Kidney capillary endothelial cell (primary cell): ENCODE measurements at places on chromosomes 16 and 17.
A peak's percentile ranks its signal among the peaks of the same experiment; 100 is the strongest.

- no peak for DNase-seq
These were observed 116.8 kb downstream of the CDYL2 start for GRCh38 chr16:80687606-80688005.

- DNase-seq = no peak
These were observed 48.3 kb upstream of the HAPSTR1 start for GRCh38 chr16:9042964-9043680.

DNA sequence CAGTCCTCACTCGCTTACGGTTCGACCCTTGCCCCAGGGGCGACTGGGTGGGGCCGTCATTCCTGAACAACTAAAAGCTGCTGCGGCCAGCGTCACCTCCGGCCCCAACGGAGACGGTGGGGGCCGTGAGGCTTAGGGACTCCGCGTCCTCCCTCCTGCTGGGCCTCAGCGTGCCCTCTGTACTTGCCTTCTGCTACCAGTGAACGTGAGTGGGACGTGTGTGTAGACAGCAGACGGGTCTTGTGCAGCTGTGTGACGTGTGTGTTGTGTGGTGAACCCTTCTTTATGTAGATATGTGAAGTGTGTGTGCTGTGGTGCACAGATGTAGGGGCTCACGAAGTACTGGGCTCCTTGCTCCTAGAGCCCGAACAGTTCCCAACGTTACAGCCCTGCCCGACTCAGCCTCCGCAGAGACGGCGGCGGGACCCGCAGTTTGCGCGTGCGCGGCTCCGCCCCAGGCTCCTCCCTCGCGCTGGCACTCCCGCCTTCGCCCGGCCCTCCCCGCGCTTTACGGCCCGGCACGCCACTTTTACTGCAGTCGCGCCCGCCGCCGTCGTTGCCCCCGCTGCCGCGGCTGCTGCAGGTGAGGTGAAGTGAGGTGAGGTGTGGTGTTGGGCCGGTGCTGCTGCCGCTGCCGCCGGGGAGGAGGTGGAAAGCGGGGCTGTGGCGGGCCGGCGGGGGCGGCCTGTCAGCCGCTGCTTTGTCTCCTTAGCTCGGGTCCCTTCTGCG is at the start of gene PHAF1:
Gene PHAF1 (plus strand): TSS at position 535 of the 729 bp plus-strand sequence. CDS start 235 bp downstream, outside the sequence.
- peak; percentile 89 for DNase-seq

GRCh38 chr17:27951872-27952271 is 58.7 kb upstream of the LYRM9 start:
- DNase-seq = no peak

- no peak for DNase-seq
These were observed 19.6 kb downstream of the MVP start for GRCh38 chr16:29839822-29840221.

DNA sequence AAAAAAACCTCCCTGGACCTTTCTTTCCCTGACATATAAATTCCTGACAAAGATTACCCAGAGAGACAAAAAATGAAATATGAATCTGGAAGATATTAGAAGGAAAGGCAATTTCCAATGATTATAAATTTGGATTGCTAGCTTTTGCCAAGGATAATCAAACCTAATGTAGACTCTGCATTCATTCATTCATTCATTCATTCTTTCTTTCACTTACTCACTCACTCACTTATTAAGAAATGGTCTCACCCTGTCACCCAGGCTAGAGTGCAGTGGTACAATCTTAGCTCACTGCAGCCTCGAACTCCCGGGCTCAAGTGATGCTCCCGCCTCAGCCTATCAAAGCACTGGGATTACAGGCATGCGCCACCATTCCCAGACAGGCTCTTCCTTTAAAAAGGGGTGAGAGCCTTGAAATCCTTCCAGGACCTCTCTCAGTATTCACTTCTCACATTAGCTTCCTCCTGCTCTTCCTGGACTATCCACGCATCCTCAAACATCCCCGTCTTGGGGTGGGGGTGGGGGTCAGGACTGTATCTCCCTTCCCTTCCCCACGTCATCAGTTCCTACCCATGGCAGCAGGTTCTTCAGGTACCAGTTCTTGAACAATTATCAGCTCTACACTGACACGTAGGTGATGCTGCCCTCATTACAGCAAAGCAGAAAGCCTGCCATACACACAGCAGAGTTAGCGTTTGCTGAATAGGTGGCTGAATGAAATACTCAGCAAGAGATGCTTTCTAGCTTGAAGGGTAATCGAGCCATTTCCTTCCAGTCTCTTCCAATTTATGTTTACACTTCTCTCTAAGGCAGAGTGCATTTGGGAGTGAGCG is 19.8 kb downstream of the PRPSAP1 start:
- no peak for DNase-seq

DNA sequence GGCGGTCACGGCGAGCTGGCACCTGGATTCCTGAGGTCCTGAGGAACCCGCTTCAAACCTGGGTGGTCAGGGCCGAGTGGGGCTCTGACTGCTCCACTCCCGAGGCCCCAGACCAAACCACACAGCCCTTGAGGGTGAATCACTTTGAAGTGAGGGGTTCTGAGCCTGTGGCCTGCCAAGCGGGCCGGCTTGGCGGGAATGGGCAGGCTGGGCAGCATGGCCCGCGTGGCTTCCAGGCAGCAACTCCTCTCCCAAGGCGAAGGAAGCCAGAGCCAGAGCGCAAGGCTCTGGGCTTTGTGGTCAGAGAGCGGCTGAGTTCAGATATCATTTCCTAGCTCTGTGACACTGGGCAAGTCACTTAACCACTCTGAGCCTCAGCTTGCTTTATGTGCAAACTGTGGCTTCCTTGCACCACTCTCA is 42.7 kb downstream of the CMIP start:
- no peak for DNase-seq

GRCh38 chr17:39239640-39240314 is 14.0 kb upstream of the STAC2 start:
- no peak for DNase-seq

DNA sequence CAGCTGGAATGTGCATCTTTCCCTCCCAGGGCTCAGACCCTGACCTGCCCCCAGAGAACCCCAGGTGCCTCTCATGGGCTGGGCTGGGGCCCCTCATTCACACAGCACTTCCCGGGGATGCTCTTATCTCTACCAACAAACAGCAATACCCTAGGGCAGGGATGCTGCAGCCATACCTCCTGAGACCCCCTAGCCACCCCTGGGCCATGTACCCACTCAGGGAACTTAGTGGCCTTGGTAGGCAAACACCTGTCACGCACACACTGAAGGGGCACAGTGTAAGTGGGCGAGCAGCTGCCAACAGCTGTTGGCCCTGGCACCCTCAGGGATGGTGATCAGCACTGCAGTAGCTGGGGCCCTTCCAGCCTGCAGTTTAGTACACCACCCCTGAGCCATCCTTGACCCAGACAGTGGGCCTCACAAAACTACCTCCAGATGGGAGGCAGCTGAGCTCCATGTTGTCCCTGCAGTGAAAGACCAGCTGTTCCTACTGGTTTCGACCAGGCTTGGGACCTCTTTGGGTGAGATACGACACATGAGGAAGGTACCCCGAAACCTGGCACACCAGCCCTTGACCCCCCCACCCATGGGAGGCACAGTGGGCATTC is 1723.6 kb downstream of the TP53TG3F start:
- DNase-seq = no peak

- DNase-seq = no peak
These were observed 20.9 kb upstream of the PPM1D start for GRCh38 chr17:60579090-60579489.

GRCh38 chr17:5413682-5414081 is 5.8 kb downstream of the NUP88 start:
- DNase-seq = peak; percentile 14

DNA sequence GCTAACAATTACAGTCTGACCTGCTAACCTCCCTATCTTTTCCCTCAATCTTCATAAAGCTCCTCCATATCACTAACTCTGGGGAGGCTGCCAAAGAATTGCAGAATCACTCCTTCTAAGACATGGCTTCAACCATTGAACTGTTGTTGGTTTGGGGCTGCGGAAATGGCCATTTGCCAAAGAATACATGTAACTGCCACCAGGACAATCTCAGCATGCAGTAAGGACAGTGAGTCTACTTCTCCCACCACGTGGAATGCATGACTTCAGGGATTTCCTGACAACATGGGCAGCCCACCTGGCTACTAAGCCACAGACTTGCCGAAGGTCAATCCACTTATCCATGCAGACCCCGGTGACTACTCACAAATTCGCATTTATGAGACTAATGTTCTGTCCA is 104.3 kb upstream of the NUDT7 start:
- no peak for DNase-seq

GRCh38 chr17:42553161-42553818 is 567 bp downstream of the HSD17B1 start:
- no peak for DNase-seq

- no peak for DNase-seq
These were observed 9.1 kb downstream of the ATP2A3 start for GRCh38 chr17:3954976-3955672.

DNA sequence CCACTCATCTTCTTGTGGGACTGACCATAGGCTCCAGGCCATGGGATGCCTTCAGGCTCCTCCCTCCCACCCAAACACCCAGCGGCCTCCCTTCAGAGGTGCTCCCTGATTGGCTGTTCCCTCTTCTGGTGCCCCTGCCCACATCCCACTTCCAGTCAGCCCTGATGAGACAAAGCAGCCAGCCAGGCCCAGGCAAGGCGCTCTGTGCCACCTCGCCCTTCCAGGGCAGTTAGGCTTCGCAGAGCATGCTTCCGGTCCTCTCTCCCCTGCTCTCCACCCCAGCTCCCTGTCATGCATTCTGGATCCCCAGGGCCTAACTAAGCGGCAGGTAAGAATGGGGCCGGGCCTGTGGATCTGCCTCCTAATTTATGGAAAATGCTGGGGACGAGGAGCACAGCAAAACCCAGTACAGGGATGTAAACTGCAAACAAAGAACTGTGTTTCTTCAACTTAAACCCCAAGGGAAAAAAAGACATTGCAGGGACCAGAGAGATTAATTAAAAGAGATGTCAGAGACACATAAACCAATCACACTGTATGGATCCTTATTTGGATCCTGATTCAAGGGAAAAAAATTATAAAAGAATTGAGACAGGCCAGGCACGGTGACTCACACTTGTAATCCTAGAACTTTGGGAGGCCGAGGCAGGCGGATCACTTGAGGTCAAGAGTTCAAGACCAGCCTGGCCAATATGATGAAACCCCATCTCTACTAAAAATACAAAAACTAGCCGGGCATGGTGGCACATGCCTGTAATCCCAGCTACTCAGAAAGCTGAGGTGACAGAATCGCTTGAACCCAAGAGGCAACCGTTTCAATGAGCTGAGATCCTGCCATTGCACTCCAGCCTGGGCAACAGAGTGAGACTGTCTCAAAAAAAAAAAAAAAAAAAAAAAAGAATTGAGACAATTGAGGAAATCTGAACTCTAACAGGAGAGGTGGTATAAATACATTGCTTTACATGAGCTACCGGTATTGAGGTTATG is 26.0 kb downstream of the ZDHHC7 start:
- no peak for DNase-seq

DNA sequence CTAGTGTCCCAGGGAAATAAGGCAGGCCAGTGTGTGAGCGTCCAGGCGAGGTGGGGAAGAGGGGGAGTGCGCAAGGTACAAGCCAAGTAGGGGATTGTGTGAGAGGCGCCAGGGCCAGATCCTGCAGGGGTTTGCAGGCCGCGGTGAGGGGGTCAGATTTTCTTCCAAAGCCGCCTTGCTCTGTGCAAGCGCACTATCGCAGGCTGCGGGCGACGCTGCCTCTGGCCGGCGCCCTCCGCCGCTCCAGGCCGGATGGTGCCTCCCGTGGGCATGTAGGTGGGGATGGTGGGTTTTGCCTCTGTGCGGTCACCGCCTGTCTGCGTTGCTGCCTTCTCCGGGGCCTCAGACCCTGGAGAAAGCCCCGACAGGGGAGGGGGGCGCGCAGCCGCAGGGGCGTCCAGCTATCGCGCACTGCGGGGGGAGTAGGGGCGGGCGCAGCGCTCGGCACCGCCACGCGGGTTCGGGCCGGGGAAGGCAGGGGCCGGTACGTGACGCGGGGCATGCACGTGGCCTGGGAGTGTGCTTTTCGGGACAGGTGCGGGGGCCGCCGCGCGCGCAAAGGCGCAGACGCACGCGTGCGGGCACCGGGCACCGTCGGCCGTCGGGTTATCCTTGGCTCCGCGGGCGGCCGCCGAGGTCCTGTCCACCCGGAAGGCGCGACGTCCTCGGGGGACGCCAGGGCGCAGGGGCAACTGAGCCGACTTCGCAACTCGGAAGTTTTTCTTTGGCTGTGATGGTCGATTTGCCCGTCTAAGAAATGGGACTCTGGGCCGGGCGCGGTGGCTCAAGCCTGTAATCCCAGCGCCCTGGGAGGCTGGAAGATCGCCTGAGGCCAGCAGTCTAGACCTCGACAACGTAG is 1.1 kb upstream of the HAPSTR1 start:
- no peak for DNase-seq

DNA sequence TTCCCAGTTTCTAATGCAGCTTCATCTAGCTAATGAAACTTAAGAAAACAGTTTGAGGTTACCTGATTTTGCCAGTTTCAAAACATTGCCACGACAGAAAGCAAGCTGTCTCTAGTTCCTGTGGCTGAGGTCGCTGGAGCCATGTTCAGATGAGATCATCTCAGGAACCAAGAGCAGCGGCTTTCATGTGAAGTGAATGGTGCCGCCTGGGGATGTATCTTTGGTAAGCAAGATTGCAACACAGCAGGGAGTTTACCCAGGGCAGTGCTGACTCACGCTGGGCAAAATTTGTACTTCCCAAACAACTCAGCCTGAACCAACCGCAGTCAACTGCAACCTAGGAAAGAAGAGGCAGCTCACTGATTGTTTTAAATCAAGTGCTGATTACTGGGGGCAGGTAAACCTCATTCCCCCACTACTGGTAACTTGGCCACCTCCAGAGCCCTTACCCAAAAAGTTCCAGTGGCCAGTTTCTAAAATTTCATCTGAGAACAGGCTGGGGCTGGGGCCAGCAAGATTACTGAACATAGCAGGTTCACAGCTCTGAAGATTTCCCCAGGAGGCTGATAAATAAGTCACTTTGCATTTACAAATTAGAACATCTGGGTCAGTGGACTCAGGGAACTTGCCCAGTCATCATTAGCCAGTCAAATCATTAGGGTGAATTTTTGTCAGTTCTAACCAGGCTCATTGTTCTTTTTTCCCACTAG is at the start of gene RFFL:
Gene RFFL (minus strand): TSS at position 194 of the 710 bp plus-strand sequence. CDS start 37,154 bp downstream, outside the sequence.
- DNase-seq = peak; percentile 93

GRCh38 chr17:66810951-66811682 is 23.8 kb upstream of the CACNG5 start:
- no peak for DNase-seq

DNA sequence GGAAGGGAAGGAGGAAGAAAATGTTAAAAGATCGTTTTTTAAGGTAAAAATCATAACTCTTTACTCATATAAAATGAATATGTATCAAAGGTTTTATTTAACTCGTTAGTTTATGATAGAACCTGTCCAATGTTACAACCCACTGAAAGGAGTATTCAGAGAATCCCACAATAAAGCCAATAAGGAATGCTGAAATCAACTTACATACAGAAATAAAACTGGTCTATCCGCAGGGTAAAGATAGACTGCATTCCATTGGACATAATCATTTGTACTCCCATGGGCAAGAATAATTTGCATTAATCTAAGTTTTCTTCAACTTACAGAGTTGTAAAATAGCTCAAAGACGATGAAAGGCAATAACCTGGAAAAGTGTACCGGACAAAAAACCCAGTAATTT is 17.9 kb upstream of the BEAN1 start:
- DNase-seq = no peak

- DNase-seq = no peak
These were observed 19.3 kb downstream of the KNOP1 start for GRCh38 chr16:19698480-19699465.

GRCh38 chr17:34502426-34502825 is 77.0 kb upstream of the TMEM132E start:
- DNase-seq = no peak
